ENCODE measurements at places on chromosomes 4 and X.

DNA sequence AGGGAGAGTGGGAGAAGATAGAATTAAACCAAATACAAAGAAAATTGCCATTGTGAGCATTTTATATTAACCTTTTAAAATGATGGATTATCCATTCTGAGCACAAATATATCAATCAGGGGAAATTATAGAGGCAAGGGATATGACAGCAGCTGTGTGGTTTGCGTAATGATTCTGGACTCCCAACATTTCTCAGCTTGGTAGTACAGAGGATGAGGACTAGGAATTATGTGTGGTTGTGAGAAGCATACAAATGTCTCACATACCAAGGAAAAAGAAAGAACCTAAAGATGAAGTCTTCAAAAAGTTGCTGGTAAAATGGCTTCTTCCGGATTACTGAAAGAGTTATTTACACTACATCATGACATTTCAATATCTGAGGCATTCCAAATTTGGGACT lies 674.6 kb upstream of the NR3C2 start:
- no peak for DNase-seq

- no peak for DNase-seq
Measured at GRCh38 chr4:673349-674091, 556 bp downstream of the ATP5ME start.

DNA sequence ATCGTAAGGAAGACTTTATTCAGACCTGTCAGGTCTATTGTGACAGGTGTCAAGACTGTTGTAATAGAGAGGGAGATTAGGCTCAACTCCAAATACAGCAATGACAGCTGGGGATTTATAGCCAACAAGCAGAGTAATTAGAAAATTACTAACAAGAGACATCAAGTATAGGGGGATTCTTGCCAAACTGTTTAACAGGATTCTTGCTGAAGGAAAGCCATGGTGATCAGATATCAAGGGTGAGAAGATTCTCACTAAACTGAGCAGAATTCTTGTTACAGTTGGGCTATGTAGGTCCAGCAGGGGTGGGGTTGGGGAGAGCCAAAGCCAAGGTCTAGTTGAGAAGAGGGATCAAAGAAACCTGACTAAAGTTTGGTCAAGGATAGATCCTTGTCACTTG lies 461.0 kb upstream of the GALNT7 start:
- DNase-seq, result no peak

- no peak for DNase-seq
Measured at GRCh38 chrX:6456196-6456595, 78.7 kb downstream of the VCX3A start.

GRCh38 chr4:100696531-100696930 lies 178.7 kb upstream of the EMCN start:
- DNase-seq, result no peak

DNA sequence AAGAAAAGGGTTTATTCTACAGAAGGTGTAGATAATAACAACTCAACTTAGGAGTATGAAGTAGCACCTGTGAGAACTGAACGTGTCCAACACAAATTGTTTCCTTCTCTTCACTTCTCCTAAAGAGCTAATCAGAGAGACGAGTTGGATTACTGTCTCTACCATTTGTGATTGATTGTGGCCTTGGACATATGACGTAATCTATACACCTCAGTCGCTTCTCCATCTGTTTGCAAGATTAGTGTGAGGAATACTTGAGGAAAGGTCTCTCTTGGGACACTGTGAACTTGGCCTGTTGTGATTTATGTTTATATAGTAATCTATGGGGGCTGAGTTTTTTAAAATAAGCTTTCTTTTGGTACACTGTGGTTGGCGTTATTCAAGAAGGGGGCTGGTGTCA lies 182.0 kb downstream of the ZNF330 start:
- DNase-seq, result no peak

- no peak for DNase-seq
Measured at GRCh38 chr4:122775987-122776836, 43.7 kb downstream of the BBS12 start.

GRCh38 chr4:156335721-156336120 lies 382.1 kb upstream of the CTSO start:
- no peak for DNase-seq

DNA sequence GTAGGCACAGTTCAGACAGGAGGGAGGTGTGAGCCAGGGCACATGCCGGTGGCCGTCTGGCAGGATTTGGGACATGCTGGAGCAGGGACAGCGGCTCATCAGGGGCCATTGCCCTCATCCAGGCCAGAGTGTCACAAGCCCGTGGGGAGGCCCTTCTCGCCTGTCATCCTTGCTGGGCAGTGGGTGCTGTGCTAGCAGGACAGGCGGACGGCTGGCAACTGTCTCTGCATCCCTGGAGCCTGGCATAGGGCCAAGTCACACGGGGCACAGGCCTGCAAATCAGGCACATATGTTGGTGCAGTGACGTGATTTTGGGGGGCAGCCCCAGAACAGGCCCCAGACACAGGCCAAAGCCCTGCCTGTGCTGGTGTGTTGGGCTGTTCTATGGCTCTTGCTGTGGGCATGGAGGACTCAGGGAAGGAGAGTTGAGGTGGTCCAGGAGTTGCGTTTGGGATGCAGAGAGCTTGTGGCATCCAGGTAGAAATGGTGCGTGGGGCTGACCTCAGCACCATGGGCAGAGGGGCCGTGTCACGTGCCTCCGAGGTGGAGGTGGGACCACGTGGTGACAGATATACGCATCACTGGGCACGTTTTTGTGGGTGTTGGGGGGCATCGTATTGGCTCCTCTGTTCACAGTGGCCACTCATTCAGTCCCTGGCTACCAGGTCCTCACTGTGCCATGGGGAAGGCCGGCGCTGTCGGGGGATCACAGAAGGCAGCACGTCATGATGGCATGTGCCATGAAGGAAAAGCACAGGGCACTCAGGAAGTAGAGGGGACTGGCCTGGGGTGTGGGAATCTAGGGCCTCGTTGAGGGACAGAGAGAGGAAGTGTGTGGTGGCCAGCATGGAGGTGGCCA lies 14.6 kb upstream of the MSANTD1 start:
- no peak for DNase-seq

DNA sequence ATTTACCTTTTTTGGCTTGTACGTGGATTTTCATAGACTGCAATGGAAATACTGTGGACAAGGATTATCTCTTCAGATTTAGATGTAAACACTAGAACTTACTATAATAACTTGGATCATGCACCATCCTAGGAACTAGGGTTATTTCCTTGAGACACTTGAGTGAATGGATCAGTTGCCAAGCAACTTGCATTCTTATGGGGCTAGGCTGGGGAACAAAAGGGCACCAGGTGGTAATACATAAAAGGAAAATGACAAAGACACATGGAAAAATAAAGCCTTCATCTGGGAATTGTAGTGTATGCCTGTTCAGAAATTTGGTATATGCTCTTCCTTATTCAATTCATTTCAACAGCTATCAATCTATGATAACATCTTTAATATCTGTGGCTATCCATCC lies 247.1 kb downstream of the SPRY1 start:
- DNase-seq, result no peak

- no peak for DNase-seq
Measured at GRCh38 chr4:159432436-159432835, 329.6 kb downstream of the RAPGEF2 start.

GRCh38 chr4:147453561-147454141 lies 27.2 kb upstream of the EDNRA start:
- no peak for DNase-seq

- no peak for DNase-seq
Measured at GRCh38 chr4:168868802-168869201, 141.3 kb downstream of the CBR4 start.

DNA sequence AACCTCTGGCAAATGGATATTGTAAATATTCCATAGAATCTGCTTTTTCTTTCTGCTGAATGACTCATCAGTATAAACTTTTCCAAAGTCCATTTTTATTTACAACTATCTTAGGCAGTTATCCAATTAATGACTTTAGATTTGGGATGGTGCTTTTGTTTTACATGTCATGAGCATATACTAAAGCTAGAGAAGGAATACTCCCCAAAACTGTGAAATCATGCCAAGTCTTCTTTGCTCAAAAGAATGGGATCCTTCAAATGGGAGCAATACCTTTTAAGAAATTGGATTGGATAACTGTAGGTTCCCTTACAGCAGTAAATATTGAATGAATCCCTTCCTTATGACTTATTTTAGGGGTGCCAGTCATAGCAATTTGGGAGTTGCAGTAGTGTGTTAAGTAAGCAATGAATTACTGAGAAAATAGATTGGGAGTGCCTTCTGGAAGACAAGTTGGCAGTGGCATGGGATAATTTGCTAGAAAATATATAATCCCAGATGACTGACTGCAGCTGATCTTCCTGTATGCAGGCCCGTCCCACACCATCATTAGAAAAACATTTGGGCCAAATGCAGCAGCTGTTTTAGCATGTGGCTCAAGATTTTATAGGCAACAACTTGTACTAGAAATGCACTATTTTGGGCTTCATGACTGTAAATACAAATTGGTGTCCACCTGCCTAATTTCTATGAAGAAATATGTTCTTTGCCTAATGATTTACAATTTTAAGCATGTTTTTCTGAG lies 2.8 kb downstream of the TMPRSS11D start:
- DNase-seq, result no peak

DNA sequence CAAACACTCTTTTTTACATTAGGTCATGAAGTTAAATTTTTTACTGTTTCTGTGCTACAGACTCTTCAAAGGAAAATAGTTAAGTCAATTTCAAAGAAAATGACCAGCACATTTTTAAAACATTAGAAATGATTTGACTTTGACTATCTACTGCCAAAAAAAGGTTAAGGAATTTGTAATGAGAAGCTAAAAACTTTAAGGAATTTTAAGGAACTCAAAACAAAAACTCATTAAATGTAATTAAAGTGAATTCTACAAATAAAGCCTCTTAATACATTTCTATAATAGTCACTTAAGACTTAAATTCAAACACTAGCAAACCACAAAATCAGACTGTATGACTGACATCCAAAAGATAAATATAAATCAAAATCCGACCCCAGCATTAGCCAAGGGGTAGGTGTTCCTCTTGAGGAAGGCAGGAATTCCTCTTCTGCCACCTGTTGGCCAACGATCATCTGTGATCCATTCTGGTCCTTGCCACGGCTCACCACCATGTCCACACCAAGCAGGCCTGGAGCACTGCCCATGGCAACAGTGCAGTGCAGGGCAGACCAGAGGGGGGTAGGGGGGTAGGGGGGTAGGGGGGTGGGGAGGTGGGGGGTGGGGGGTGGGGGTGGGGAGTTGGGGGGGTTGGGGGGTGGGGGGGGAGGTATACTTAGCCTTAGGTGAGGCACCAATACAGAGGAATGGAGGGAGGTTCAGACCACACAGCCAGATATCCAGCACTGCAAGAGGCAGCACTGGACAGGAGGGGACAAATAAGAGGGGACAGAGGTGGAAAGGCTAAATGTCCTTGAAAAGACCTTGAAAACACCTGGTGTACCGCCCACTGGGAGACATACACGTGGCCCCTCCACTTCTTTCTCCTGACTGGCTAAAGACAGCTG lies 287.4 kb downstream of the CHIC1 start:
- no peak for DNase-seq

DNA sequence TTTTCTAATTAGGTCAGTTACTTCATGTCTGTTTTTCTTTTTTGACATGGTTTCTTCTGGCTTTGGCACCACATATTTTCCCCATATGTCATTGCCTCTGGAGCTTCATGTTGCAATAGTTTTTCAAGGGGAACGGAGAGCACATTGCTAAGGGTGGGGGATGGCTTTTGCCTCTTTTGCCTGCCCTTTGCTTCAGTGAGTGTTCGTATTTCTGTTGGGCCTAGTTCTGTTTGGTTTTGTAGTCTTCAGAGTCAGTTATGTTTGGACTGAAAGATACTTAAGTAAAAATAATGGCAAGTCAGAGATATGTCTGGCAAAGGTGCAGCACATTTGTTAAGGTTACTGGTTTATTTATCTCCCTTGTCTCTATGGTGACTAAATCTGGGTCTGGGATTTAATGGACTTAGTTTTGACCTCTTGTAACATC lies 29.1 kb downstream of the FHL1 start:
- no peak for DNase-seq

DNA sequence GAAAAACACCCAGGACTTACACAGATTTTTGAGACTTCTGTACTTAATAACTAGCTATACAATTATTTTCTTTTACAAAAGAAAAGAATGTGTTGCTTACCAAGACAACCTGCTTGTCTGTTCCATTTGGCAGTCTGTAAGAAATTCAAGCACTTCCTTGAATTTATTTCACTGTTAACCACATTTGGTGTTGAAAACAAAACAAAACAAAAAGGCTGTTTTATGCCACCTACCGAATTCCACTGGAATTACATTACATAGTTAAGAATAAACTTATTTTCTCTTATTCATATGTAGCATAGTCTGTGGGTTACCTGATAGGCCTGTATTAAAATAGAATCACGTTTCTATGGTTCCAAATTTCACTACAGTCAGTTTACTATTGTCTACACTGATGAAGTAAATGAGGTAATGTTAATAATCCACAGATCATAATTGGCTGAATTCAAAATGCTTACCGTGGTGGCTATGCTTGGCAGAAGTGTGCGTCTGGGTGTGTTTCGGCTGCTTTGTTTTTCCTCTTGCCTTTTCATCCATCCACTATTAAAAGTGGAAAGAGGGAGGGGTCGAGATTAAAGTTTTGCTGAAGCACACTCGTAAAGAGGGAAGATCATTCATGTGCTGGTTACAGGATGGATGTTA lies at the start of gene TLR1:
TSS of gene TLR1 (minus strand) at position 138 of the 642 bp plus-strand sequence. CDS start 5,960 bp downstream, outside the sequence.
- DNase-seq, result no peak

GRCh38 chr4:63460075-63460474 lies 949.2 kb downstream of the TECRL start:
- DNase-seq, result no peak

- DNase-seq, result peak; percentile 14
Measured at GRCh38 chr4:9996319-9997110, 24.8 kb downstream of the SLC2A9 start.

GRCh38 chr4:95729596-95729995 lies 110.3 kb upstream of the PDHA2 start:
- DNase-seq, result no peak

GRCh38 chrX:154417157-154417556 lies 5.8 kb downstream of the TAFAZZIN start:
- no peak for DNase-seq

DNA sequence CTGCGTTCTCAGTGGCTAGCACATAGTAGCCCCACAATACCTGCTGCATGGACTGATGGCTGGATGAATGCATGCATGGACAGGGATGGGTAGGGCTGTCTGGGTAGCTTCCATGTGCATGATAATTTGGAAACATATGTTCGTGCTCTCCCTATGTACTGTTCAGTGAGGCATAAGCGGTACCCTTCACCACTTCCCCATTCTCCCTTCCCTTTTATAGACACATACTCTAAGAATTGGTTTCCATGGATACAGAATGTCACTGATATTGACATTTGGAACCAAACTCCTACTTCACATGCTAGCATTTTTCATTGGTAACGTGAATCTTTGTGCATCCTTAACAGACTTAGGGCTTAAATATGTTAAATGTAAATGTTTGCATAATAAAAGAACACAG lies 20.4 kb downstream of the USP46 start:
- no peak for DNase-seq

Data from T-helper 1 cell (primary cell).